ENCODE measurements at places on chromosomes 7 and 10.

- peak; percentile 5 for DNase-seq
Observed at GRCh38 chr10:57849691-57850357, 417.9 kb downstream of the IPMK start.

GRCh38 chr7:143494622-143495021 lies 16.9 kb downstream of the TAS2R41 start:
- no peak for DNase-seq

GRCh38 chr7:23350466-23350865 lies 51.3 kb downstream of the MALSU1 start:
- DNase-seq, result no peak

- DNase-seq, result no peak
Observed at GRCh38 chr7:99139036-99139435, 4.9 kb downstream of the SMURF1 start.

DNA sequence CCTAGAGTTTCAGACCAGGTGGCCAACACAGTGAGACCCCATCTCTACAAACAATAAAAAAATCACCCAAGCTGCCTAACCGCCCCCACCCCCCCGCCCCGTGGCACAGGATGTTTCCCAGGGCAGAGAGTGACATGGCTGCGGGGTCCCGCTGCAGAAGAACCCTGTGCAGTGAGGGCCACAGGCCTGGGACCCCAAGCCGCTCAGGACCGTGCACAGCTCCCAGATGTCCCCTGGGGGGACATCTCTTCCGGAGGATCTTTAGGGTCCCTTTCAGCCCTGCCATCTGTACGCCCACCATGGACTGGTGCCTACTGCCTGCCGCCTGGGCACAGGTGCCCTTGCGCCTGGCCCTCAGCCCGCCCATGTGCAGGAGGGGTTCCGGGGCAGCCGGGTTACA lies 373.6 kb downstream of the DNAJB6 start:
- DNase-seq, result no peak

DNA sequence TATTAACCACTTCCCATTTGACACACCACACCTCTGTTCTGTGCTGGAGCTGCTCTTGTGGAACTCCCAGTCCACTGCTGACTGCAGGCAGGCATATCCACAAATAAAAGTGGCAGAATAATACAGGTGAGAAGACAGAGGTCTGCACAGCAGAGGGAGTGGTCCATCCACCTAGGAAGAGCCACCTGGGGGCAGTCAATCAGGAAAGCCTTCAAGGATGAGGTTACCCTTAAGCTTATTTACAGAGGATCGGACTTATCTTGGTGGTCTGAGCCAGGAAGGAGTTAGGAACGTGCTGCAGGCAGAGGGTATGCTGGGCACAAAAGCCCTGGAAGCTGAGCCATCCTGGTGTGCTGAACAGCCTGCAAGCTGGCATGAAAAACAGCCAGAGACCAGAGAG lies 78.7 kb downstream of the FRMPD2 start:
- no peak for DNase-seq

- no peak for DNase-seq
Observed at GRCh38 chr10:42874713-42875387, 92.3 kb downstream of the BMS1 start.

- DNase-seq, result no peak
Observed at GRCh38 chr10:81943583-81943982, 68.6 kb downstream of the NRG3 start.

DNA sequence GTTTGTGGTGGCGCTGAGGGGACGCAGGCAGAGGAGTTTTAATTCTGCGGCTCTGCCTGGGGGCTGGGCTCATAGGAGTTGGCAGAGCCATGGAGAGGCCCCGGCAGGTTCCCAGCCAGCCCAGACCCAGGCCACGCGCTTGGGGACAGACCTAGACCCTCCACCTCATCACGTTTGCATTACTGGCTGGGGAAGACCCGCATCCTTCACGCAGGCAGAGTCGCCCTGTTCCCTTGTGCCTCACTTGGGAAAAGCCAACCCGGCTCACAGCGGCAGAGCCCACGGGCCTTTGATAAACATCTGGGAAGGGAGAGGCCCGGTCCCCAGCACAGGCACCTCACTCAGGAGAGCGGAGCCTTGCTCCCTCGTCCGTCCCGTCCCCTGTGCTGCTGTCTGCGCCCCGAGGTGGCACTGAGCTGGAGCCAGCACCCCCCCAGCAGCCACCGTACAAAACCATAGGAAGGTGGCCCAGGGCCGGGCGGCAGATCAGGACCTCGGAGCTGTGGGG lies 112.8 kb downstream of the CYTH3 start:
- DNase-seq, result no peak

GRCh38 chr7:30465046-30465810 lies 13.4 kb downstream of the NOD1 start:
- DNase-seq, result no peak

GRCh38 chr7:40162516-40162915 lies 27.7 kb downstream of the SUGCT start:
- no peak for DNase-seq

DNA sequence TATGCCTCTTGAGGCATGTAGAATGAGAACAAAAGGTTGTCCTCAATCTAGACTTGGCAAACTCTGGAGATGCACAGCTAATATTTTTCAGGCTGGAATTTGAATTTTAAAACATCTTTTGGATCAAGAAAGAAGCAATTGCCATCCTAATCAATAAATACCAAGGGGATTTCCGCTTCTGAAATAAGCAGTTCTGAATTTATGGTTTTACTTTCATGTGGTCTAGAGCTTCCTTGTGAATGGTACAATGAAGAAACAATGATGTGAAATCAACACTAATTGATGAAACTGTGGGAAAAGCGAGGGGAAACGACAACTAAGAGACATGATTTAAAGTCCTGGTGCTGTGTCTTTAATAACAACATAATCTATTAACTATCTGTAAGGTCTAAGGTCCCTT lies 1202.7 kb downstream of the SORCS3 start:
- DNase-seq, result no peak

DNA sequence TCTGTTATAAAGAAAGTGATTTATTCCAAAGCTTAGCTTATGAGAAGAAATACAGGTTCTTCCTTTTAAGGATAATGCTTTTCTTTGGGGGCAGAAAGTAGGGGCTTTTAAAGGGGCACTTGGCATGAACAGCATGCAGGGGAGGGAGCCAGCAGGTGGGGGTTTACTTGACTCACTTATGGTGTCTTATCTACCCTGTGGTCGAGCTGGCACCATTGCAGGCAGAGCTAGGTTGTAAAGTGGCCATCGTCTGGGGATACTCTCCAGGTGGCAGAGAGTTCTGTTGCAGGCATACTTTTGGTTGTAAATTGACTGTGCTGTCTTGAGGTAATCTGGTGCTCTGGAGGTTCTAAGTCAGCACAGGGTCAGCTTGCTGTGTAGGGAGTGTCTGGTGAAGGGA lies 26.3 kb upstream of the IFRD1 start:
- DNase-seq, result no peak

- DNase-seq, result peak; percentile 66
Observed at GRCh38 chr10:120979435-120980278, 128.5 kb downstream of the WDR11 start.

GRCh38 chr7:92609921-92610518 lies 19.8 kb upstream of the FAM133B start:
- no peak for DNase-seq

DNA sequence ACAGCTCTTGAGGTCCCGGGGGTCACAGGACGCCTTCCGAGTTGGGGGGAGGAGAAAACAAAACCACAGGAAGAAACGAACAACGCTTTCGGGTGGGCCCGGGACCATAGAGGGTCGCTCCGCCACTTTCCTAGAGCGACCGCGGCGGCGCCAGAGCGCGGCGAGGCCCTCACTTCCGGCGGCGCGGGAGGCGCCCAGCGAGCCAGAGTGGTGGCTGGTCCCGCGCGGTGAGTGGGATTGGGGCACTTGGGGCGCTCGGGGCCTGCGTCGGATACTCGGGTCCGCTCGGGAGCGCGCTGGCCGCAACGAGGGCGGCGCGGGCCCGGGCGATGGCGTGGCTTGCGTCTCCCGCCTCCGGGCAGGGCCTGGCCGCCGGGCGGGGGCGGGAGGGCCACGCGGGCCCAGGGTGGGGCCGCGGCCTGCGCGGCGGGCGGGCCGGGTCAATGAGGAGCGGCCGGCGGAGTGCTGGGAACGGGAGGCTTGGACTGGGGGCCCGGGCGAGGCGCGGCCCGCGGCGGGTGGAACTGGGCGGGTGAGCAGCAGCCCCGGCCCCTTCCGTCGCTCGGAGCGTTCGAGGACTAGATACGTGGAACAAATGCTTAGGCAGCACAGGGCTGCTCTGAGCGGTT lies at the start of gene ZNF22:
Gene ZNF22 (plus strand): TSS at position 172 of the 629 bp plus-strand sequence. CDS start 2,446 bp downstream, outside the sequence.
- DNase-seq, result peak; percentile 51

DNA sequence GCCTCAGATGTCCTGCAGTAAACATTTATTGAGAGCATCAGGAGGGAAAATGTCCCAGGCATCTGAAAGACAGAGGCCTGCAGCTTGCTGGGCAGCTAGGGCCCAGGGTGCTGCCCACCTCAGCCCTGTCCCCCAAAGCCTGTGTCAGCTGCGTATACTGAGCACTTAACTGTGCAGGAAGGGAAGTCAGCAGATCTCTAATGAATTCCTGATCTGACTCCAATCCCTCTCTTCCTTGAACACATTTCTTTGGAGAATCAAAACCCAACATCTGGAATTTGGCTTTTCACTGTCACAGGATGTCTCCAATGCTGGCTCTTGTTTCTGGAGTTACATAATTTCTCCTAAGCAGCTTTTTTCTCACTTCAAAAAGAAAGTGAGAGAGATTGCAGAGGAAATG lies 364.7 kb upstream of the NFE2L3 start:
- no peak for DNase-seq

- DNase-seq, result no peak
Observed at GRCh38 chr7:18401757-18402156, 93.8 kb upstream of the HDAC9 start.

GRCh38 chr10:130923596-130923995 lies 387.9 kb downstream of the TCERG1L start:
- DNase-seq, result no peak
